ENCODE measurements at places on chromosomes 7 and 10.

DNA sequence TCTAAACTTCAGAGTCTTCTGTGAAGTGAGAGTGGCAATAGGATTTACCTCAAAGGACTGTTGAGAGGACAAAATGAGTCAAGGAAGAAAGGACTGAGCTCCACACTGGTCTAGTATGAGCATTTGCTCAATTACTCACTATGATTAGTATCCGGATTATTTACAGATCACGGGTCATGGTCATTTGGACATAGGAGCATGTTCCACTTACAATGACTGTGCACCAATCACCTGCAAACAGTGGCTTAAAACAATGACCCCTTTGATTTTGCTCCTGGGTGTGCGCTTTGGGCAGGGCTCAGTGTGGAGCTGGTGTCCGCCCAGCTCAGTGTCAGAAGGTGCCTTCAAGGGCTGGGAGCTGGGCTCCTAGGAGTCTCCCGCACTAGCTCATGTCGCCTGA, 225.4 kb downstream of the TCERG1L start:
- no peak for DNase-seq

DNA sequence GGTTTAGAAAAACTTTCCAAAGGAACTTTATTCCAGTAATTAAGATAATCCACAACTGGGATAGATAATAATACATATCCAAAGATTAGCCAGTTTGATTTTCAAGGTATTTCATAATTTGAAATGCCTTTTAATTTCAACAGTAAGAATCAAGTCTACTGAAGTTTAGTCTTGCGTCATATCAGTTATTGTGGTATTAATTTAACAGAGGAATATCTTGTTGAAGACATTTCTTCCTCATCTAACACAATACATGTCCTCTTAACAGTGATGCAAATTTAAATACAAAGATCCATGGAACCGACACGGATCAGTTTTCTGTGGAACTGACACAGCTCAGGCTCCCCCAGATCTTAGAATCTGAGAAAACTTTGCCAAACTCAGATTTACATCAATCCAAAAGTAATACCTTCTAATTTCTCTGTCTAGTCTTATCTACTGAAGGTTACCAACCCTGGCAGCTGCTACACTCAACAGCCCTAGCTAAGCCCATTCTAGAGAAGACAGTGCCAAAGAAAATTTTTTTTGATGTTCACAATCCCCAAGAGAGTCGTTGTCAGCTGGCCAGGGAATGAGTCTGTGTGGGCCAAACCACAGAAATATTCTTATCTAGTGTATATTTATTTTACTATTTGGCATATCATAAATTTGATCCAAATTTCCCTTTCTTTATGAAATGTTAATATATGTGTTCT, 365.2 kb upstream of the MEOX2 start:
- DNase-seq: no peak

DNA sequence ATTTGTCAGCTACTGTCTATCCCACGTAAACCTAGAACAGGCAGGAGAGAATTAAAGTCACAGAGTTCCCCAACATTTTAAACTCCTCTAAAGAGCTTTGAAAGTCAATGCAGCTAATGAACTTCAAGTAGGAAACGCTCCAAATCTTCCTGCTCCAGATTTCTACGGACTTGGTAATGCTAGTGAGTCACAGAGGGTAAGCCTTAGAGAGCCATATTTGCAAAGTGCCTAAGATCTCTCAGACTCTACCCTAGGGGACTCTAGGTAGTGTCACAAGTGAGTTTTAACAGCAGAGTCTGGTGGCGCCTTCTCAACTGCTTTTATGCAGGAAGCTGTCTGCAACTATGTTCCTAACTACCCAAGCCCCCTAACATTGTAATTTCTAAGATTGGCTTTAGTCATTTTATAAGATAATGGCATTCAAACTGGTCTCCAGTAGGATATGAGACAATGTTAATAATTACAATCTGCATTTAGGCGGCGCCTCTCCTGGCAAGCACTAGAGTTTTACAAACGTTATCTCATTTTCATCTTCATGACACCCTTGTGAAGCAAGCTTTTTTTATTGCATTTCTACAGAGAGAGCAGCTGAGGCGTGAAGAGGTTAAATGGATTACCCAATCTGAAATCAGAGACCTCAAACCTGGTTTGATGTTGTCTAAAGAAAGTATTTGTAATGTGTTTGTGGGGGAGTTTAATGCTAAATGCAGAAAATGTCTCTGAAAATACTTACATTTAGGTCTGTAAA, 22.0 kb upstream of the FZD1 start:
- DNase-seq: no peak

- peak; percentile 35 for DNase-seq
Measured at GRCh38 chr7:66013938-66014337, 31.9 kb upstream of the GUSB start.

DNA sequence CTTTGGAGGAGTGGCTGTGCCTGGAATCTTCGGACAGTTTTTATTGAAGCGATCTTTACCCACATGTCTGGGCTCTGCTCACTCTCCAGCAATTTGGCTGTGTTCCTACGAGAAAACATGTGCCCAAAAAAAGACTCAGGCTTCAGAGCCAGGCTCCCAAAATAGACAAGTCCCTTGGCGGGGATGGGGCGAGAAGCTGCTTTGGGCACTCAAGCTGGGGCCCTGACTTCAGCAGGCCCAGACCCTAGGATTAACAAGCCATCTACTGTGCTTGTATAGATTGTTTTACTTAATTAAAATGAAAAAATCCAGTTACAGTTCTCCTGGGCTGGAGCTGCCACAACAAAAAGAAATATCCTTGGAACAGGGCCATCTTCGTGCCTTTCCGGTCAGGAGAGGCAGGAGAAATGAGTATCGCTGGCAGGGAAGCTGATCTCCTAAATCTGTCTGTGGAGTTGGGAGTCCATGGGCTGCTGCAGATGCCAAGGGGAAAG, 51.4 kb upstream of the PDCD4 start:
- no peak for DNase-seq

- DNase-seq: no peak
Measured at GRCh38 chr7:284762-285722, 4.9 kb upstream of the FOXL3 start.

DNA sequence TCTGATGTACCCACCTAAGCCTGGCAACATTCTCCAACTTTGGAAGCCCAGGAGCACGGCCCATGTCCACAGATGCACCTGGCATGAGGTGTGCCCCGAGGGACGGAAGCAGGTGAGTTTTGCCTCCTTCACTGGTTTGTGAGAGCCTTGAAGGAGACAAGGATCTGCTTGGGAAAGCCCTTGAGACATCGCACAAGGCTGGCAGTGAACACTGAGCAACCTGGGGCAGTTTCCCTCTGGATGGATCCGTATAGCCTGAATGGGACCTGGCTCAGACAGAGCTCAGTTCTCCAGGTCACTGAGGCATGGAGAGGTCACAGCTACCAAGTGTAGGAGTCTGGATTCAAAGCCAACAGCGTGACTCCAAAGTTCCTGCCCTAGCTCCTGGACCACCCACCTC, 8.8 kb upstream of the NUPR2 start:
- DNase-seq: no peak

DNA sequence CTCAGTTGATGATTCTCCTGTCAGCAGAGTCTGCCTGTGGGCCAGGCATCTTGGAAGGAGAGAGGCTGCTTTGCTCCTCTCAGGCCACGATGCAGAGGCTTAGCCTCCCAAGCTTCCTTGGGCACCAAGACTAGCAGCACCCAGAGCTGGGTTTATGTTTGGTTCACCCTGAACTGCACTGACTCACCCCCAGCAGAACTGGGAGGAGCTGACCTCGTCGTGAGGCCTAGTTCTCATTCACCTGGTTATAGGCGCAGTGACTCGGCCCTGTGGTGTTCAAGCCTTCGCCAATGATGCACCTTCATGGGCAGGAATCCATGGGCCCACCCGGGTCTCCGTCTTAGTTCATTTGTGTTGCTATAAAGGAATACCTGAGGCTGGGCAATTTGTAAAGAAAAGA, 122.0 kb upstream of the ZNF438 start:
- no peak for DNase-seq

GRCh38 chr10:132135053-132135872, 51.5 kb upstream of the DPYSL4 start:
- no peak for DNase-seq

DNA sequence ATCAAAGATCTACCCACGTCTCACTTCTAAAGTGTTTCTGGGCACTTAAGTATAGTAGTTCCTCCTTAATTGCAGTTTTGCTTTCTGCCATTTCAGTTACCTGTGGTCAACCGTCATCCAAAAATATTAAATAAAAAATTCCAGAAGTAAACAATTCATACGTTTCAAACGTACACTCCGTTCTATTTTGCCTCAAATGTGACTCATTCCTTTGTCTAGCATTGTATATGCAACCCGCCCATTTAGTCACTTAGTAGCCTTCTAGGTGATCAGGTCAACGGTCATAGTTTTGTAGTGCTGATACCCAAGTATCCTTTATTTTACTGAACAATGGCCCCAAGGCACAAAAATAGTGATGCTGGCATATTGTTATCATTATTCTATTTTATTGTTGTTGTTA, 33.8 kb downstream of the HGF start:
- no peak for DNase-seq

GRCh38 chr10:45421221-45422097, 47.4 kb downstream of the ALOX5 start:
- peak; percentile 64 for DNase-seq

- no peak for DNase-seq
Measured at GRCh38 chr7:36245684-36246299, 92.7 kb downstream of the EEPD1 start.

- DNase-seq: no peak
Measured at GRCh38 chr7:48505051-48505450, 333.8 kb downstream of the ABCA13 start.

DNA sequence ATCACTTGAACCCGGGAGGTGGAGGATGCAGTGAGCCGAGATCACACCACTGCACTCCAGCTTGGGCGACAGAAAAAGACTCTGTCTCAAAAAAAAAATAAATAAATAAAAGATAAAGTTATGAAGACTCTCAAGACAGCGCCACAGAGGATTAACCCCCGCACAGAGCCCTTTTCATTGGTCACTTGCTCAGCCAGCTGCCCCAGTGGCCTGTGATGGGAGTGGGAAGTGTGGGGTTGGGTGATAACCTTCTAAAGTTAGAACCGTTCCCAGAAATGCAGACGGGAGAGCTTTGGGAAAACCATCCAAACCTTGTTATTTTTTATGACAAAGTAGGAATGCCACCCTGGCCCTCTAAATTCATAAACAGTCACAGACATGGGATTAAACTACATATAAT, 57.4 kb downstream of the PARP12 start:
- DNase-seq: no peak

GRCh38 chr7:6482307-6482706, 34.6 kb upstream of the DAGLB start:
- DNase-seq: no peak

GRCh38 chr7:128266883-128267594, 26.0 kb downstream of the LEP start:
- DNase-seq: no peak

DNA sequence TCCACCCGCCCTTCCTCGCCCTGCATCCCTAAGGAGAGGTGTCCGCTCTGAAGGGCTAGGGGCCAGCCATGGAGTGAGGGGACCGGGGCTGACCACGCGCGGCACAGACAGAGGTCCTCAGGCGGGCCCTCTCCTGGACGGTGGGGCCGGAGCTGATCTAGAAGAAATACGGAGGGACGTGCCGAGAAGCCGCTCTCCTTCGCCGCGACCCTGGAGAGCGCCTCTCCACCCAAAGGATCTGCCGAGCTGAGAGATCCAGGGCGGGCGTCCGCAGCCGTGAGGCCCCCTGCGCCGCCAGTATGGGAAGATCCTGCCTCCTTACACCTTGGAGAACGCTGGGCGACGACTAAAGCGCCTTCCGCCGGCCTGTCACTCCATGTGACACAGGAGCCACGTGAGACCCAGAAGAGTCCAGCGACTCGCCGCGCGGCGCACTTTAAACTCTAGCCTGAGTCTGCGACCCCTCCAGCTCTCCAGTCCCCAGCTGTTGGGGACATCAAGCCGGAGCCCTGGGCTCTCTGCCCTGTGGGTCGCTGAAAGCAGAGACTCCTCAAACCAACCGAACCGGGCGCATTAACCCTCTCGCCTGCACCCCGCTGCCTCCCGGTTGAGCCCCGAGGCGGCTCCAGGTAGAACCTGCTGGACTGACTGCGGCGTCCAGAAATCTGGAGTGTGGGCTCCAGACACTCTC, 1.5 kb upstream of the SFMBT2 start:
- DNase-seq: peak; percentile 50

DNA sequence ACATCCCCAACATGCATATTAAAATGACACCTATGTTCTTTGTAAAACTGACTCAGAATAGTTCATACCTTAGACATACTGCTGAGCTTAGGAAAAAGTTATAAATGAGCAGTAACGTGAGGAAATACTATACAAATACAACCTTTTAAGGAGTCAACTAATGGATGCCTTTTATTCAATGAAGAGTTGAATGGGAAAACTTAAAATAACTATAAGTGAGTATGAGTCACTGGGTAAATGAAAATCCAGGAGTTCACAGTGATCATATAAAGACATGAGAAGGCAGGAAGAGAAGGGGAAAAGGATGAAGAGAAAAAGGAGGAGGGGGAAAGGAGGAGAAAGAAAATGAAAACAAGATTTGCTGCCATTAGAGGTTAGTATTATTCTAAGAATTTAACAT, 157.8 kb upstream of the PCDH15 start:
- no peak for DNase-seq

- DNase-seq: peak; percentile 6
Measured at GRCh38 chr10:110109511-110109910, 97.9 kb upstream of the MXI1 start.

- no peak for DNase-seq
Measured at GRCh38 chr7:28999427-28999826, 41.3 kb upstream of the TRIL start.

GRCh38 chr10:110360857-110361474, 56.2 kb upstream of the SMNDC1 start:
- no peak for DNase-seq

GRCh38 chr7:137403353-137403695, 59.8 kb upstream of the PTN start:
- no peak for DNase-seq

DNA sequence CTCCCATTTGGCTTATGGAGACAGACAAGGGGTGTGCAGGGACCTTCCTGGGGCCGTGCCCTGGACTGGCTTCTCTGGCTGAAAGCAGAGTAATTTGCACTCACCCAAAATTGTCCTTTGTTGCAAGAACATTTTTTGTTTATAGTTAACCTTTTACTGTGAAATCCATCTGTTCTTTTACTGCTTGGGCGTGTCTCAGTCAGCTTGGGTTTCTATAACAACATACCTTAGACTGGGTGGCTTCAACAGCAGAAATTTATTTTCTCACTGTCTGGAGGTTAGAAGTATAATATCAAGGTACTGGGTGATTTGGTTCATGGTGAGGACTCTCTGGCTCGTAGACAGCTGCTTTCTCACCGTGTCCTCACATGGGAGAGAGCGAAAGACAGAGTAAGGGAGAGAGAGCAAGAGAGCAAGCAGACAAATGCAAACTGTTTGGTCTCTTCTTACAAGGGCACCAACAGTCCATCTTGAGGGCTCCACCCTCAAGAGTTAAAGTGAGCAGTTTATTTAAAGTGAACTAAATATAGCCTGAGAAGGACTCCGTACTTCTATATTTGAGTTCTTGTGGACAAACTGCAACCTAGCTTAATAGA, 131.0 kb upstream of the NPY start:
- DNase-seq: no peak

GRCh38 chr7:25726781-25727311, 425.2 kb upstream of the NFE2L3 start:
- no peak for DNase-seq

- no peak for DNase-seq
Measured at GRCh38 chr7:48337012-48337621, 165.9 kb downstream of the ABCA13 start.

All from erythroblast (primary cell).